ELR (cell line): ENCODE measurements at places on chromosomes 7 and 10.

- no peak for DNase-seq
Observed at GRCh38 chr7:11818281-11818680, 13.7 kb downstream of the THSD7A start.

GRCh38 chr10:107656932-107657331, 492.4 kb upstream of the SORCS1 start:
- DNase-seq, result no peak

- no peak for DNase-seq
Observed at GRCh38 chr7:100673942-100674410, 436 bp downstream of the GNB2 start.

DNA sequence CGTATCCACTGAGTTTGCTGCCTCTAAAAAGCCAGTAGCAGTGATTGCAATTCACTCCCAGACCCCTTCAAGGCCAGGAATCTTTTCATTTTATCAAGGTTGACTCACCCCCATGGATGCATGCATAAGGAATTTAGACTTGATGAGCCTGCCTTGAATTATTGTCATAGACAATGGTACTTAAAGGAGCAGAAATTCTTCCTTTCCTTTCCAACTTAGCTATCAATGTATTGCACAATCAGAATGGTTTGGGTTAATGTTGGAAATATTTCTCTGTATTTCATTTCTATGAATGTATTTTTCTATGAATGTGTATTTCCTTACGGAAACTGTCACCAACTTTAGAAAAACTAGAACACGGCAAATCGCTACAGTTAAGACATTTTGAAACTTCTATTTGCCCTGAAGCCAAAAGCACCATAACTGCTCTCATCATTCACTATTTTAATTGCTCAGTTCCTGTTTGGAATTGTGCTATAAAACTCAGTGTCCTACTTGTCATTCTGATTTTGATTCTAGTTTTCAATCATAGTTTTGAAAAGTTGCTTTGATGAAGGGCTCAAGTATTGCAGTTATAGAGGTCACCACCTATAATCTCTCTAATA, 355.7 kb upstream of the AKR1E2 start:
- peak; percentile 95 for DNase-seq
